ENCODE measurements at places on chromosomes 12 and 14. TPM values are rescaled to one million over a fixed set of nuclear protein-coding genes. Genes with fewer than 3 reads are reported as not detected.

GPR84 gene
- total RNA-seq: 2.6 TPM

DNA sequence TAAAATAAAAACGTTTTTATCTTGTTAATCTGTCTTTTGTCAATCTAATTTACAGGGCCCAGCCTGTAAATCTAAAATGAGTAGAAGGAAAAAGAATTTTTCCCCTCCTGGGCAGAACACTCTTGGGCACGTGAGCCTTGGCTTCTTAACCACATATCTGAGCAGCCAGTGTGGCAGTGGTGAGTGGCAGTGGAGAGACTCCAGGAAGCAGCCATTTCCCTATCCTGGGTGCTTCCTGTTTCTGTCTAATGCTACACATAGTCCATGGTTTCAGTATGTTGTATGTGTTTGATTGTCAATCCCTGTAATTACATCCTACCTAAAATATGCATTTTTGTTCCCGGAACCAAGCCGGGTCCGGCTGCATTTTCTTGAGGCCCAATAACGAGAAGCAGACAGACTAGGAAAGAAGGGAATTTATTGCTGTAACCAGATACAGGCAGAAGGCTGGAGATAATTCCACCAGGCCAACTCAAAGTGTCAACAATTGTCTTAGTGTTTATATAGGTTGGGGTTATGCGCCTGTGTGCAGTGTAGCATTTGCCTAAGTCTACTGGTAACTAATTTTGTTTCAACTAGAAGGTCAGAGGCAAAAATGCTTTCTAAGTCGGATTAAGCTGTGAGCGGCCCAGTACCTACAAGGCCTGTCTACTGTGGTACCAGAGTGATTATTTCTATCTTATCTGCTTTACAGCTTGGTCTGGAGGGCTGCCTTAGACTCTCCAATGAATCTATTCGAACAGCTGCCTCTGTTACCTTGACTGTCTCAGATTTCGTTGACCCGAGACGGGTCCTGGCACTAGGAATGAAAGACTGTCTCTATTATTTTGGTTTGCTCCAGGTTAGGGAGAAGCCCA lies 82.4 kb upstream of the RESF1 start:
- no peak for DNase-seq

- no peak for DNase-seq
Measured at GRCh38 chr12:55727643-55728185, 1.1 kb downstream of the CD63 start.

GRCh38 chr14:70735043-70735442 lies 74.3 kb downstream of the MAP3K9 start:
- DNase-seq: no peak
